ENCODE measurements at places on chromosomes 4 and X.
A peak's percentile ranks its signal among the peaks of the same experiment; 100 is the strongest.

DNA sequence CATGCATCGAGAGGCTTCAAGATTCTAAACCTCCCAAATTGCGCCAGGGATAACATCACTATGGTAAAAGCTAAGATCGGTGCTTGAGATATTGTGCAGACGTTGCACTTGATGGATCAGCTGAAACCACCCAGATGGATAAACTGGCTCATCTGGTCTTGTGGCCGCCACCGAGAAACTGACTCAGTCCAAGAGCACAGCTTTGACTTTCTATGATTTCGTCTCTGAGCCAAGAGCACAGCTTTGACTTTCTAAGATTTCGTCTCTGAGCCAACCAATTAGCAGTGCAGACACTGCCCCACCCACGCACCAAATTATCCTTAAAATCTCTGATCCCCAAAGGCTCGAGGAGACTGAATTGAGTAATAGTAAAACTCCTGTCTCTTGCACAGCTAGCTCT lies 687.2 kb downstream of the FAM133A start:
- DNase-seq = no peak
- no peak overlapping the region for H3K27ac ChIP-seq
- no peaks in the 10 kb centered on the region for H3K36me3 ChIP-seq
- H3K4me1 ChIP-seq = no peaks in the 10 kb centered on the region
- H3K27me3 ChIP-seq = no peaks in the 10 kb centered on the region
- no peak overlapping the region for H3K4me3 ChIP-seq

DNA sequence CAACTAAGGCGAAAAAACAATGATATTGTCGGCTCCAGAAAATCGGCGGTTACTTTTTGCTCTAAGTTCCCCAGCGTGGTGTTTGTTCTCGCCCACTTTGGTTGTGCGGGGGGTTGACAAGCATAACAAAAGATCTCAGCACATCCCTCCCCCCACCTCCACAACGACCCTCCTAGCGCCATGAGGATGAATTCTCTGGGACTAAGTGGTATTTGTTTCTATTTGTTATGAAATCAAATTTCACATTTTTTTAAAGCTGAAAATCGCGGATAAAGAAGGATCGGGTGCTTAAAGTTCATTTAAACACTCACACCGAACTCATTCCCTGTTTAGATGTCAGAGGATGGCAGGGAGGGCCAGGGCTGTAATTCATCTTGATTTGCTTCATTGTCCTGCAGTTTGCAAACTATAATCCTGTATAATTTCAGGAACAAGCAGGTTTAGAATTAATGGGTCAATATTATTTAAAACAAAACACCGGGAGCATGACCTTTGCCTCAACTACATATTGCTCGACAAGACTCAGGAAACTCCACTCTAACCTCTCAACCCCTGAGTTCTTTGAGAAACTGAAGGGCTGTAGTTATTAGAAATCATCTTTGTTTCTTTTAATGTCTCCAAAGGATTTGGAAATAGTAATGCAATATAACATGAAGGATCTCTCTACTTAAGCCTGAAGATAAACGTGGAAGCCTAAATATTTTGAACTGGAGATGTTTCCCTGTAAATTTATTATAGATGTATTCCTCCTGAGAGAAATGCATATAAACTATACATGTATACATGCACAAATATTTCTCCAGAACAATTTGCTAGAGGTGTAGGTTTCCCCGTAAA lies 6.4 kb downstream of the PITX2 start:
- no peak overlapping the region for H3K4me3 ChIP-seq
- peaks cover 9% of the 10 kb centered on the region for H3K36me3 ChIP-seq

- H3K27me3 ChIP-seq = no peaks in the 10 kb centered on the region
- no peak for DNase-seq
- no peak overlapping the region for H3K27ac ChIP-seq
- H3K4me1 ChIP-seq = no peaks in the 10 kb centered on the region
Observed at GRCh38 chrX:14363728-14364127, 165.6 kb upstream of the GLRA2 start.

- H3K4me3 ChIP-seq = no peak overlapping the region
- no peaks in the 10 kb centered on the region for H3K27me3 ChIP-seq
- DNase-seq = no peak
- H3K4me1 ChIP-seq = no peaks in the 10 kb centered on the region
- no peaks in the 10 kb centered on the region for H3K36me3 ChIP-seq
Observed at GRCh38 chr4:25638221-25638601, 17.4 kb upstream of the SLC34A2 start.

- peaks cover 16% of the 10 kb centered on the region for H3K4me1 ChIP-seq
- peaks cover 14% of the 10 kb centered on the region for H3K27me3 ChIP-seq
- H3K27ac ChIP-seq = peak overlapping the region; percentile 99
- H3K36me3 ChIP-seq = peaks cover 34% of the 10 kb centered on the region
Observed at GRCh38 chr4:158722291-158722916, 792 bp downstream of the PPID start.

- peaks cover 33% of the 10 kb centered on the region for H3K4me1 ChIP-seq
- DNase-seq = peak; percentile 77
- H3K36me3 ChIP-seq = peaks cover 19% of the 10 kb centered on the region
Observed at GRCh38 chr4:101806914-101807313, 16.4 kb downstream of the BANK1 start.

GRCh38 chrX:48972220-48973164 lies 848 bp upstream of the KCND1 start:
- H3K27me3 ChIP-seq = peaks cover 7% of the 10 kb centered on the region
- H3K27ac ChIP-seq = no peak overlapping the region
- DNase-seq = no peak
- peaks cover 17% of the 10 kb centered on the region for H3K36me3 ChIP-seq
- H3K4me1 ChIP-seq = peaks cover 6% of the 10 kb centered on the region

- peaks cover under 1% of the 10 kb centered on the region for H3K36me3 ChIP-seq
- H3K27ac ChIP-seq = no peak overlapping the region
- H3K4me3 ChIP-seq = no peak overlapping the region
Observed at GRCh38 chr4:53986062-53986461, 78.3 kb downstream of the CHIC2 start.

DNA sequence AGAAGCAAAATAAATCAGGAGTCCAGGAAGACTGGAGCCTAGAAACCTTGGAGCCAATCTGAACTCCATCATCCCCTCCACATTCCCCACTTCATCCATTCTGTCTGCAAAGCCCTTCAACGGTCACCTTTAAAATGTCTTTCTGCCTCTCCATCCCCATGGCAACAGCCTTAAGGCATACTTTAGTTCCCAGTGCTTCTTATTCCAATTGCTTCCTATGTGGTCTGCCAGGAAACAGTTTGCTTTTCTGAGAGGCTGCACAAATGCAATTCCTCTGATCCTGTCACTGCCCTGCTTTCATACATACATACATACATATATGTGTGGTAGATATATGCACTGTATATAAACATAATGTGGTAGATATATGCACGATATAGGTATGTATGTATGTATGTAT lies 786 bp upstream of the MAGEH1 start:
- H3K27ac ChIP-seq = no peak overlapping the region
- DNase-seq = no peak
- H3K27me3 ChIP-seq = peaks cover under 1% of the 10 kb centered on the region
- peaks cover 11% of the 10 kb centered on the region for H3K4me1 ChIP-seq

DNA sequence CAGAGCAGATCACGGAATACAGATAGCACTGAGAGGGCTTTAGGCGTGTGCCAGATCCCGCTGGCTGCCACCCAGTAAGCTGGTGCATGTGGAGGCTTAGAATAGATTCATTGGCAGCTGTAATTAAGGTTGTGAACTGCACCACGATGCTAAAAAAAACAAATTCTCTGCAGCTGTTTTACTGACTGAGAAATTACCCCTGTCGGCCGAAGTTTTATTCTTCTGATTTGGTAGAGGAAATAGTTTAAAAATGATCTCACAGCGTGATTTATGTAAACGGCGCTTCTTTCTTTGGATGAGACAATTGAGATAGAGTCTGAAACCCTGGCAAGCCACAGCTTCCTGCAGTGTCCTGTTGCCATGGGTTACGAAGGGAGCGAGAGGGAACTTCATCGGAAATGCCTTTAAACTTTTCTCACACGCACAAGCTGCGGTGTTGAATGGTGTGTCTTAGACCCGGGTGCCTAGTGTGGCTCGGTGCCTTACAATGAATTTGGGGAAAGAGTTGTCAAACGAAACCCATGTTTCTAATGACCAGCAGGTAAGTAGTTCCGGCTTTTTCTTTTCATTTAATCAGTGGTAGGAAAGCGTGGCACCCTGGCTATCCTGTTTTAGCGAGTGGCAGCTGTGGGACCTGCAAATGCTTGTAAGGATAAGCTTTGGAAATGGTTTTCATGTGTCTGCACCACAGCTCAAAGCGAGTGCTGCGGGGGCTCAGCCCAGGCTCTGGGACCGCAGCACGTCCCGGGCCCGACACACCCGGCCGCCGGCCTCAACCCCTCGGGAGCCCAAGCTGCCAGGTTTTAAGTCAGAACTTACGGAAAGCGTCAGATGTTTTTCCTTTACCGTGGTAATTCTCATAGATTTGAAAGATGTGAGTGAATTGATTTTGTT lies 71.7 kb upstream of the HGFAC start:
- peak overlapping the region; percentile 68 for H3K4me3 ChIP-seq
- DNase-seq = no peak
- peaks cover 31% of the 10 kb centered on the region for H3K27me3 ChIP-seq
- no peaks in the 10 kb centered on the region for H3K36me3 ChIP-seq
- H3K4me1 ChIP-seq = peaks cover 19% of the 10 kb centered on the region

- H3K4me3 ChIP-seq = peak overlapping the region; percentile 75
- peak overlapping the region; percentile 79 for H3K27ac ChIP-seq
- H3K36me3 ChIP-seq = peaks cover 8% of the 10 kb centered on the region
- H3K4me1 ChIP-seq = peaks cover 41% of the 10 kb centered on the region
Observed at GRCh38 chr4:785332-786073, 40.4 kb downstream of the CPLX1 start.

GRCh38 chr4:73142995-73143547 lies 73.6 kb upstream of the COX18 start:
- no peak overlapping the region for H3K4me3 ChIP-seq
- H3K36me3 ChIP-seq = peaks cover 22% of the 10 kb centered on the region
- H3K4me1 ChIP-seq = no peaks in the 10 kb centered on the region
- DNase-seq = no peak
- no peak overlapping the region for H3K27ac ChIP-seq

GRCh38 chrX:129980540-129981199 lies 1.8 kb upstream of the BCORL1 start:
- no peaks in the 10 kb centered on the region for H3K36me3 ChIP-seq
- H3K27me3 ChIP-seq = no peaks in the 10 kb centered on the region
- H3K27ac ChIP-seq = no peak overlapping the region
- H3K4me3 ChIP-seq = no peak overlapping the region

DNA sequence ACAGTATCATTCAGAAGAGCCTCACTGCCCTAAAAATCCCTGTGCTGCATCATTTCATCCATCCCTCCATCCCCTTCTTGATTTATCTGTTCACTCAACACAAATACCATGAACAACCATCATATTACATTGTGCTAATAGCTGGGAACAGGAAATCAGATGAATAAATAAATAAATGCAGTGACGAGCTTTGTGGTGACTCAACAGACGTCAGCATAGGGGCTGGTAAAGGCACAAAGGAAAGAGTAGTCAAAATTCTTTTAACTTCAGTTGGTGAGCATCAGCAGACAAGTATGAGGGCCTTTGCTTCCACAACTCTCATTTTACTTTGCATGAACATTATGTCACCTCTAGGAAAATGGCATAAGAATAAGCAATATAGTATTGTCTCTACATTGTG lies 65.5 kb downstream of the EDNRA start:
- H3K27ac ChIP-seq = no peak overlapping the region
- no peak overlapping the region for H3K4me3 ChIP-seq
- no peaks in the 10 kb centered on the region for H3K4me1 ChIP-seq

DNA sequence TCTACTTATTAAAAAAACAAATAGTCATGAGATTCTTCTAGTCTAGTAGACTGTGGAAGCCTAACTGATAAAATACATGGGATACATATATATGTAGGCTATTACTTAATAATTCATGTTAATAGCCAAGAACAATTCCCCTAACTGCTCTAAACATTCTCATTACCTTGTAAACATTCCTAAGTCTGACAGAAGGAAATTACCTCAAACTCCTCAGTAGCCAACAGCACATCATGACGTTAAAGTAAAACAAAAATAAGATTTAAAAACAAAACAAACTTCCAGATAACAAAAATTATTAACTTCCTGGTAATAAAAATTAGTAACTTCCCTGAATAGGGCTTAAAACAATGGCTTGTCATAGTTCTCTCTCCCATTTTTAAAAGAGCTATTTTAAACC lies 109.2 kb downstream of the WDFY3 start:
- no peak for DNase-seq
- no peak overlapping the region for H3K4me3 ChIP-seq
- H3K36me3 ChIP-seq = no peaks in the 10 kb centered on the region
- no peak overlapping the region for H3K27ac ChIP-seq

DNA sequence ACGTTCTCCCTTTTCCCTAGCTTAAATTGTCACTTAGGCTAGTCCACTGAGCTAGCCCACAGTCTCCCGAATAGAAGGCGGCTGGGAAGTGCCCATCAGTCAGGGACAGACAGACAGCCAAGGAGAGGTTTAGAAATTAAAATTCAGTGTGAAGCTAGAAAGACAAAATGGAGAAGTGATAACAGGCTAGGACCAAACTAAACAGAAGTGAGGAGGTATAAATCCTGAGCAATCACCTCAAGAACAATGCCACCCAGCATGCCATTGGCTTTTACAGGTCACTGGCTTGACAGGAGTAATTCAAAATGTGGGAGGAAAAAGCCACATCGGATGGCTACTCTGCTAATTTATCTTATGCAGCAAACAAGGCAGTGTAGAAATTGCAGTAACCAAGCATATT lies 138.9 kb downstream of the MAPK10 start:
- no peaks in the 10 kb centered on the region for H3K4me1 ChIP-seq
- no peak overlapping the region for H3K27ac ChIP-seq
- H3K27me3 ChIP-seq = no peaks in the 10 kb centered on the region
- H3K36me3 ChIP-seq = no peaks in the 10 kb centered on the region

DNA sequence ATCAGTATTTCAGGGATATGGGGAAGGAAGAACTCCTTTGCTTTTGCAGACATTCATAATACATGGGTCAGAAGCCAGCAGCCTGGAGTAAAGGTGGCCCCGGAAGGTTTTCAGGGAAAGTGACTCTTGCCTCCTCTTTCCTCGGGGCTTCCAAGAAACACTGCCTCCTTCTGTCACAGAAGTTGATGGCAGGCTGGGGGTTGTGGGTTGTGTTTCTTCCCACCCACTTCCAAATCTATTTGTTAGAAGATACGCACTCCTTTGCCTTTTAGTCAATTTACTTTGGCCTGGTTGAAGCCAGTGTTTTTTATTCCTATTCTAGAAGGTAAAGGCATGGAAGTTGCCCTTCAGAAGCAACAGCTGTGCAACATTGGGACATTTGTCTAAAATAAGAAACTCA lies 19.7 kb downstream of the KIT start:
- no peaks in the 10 kb centered on the region for H3K36me3 ChIP-seq
- H3K4me3 ChIP-seq = no peak overlapping the region
- peaks cover 24% of the 10 kb centered on the region for H3K27me3 ChIP-seq
- H3K4me1 ChIP-seq = no peaks in the 10 kb centered on the region
- H3K27ac ChIP-seq = no peak overlapping the region
- no peak for DNase-seq

DNA sequence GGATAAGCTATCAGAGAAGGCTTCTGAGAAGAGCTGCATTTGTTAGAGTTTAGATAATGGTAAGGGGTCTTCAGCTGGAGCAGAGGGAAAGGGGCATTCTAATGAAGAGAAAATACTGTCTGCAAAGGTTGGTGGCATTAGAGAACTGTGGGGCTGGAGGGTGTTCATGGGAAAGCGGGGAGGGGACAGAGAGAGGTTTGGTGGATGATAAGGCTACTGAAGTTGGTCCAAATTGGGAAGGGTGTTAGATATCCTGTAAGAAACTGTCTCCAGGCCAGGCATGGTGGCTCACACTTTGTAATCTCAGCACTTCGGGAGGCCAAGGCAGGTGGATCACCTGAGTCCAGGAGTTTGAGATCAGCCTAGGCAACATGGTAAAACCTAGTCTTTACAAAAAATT lies 59.9 kb downstream of the AFF1 start:
- peaks cover 5% of the 10 kb centered on the region for H3K36me3 ChIP-seq
- peak overlapping the region; percentile 16 for H3K27ac ChIP-seq
- H3K27me3 ChIP-seq = no peaks in the 10 kb centered on the region

Data from stimulated activated naive B cell treated with anti-CD40 and anti-IgM and Interleukin-4, amounts not matched to agents 10 μg/mL and 1 μg/mL and 100 μg/mL, for 72 hours (primary cell).